ENCODE measurements at places on chromosomes 4 and X.

DNA sequence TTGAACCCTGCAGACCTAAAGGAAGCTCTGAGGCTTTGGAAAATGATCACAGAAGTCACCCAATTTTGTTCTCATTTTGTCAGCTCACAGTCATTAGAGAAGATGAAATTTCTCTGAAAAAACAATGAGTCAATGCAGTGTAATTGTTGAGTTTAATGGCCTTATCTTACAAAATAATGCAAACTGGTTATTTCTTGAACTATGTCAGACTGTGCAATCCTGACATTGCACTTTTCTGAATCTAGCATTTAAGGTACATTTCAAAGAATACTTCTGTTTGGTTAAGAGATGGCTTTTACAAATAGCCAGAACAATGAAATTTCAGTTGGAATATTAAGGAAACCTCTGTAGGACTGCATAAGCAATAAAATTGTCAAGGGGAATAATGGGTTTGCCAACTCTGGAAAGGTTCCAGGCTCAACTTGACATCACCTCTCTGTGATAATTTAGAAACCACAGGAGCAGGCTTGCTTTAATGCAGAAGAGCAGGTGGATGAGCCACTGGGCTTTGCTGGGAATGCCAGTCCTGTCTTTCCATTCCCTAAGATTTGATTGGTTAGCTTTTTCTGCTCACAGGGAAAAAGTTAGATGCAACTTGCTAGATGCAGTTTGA, 222.8 kb downstream of the FRMPD4 start:
- peak; percentile 51 for DNase-seq

GRCh38 chr4:64799751-64800150, 390.5 kb upstream of the TECRL start:
- DNase-seq, result no peak

DNA sequence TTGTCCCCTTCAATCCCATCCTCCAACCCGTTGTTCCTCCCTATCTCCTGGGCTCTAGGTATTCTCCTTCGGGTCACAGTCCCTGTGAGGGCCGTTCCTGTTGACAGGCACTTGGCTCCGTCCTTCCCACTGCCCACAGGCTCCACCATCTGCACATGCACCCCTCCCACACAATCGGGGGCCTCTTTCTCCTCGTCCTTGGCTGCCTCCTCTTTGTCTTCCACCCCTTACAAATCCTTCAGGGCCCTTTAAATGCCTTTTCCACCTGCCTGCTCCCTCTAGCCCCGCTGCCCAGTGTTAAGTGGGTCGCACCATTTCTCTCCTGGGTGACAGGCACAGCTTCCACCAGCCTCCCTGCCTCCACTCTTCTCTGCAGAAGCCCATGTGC, 2.7 kb upstream of the AVPR2 start:
- no peak for DNase-seq

DNA sequence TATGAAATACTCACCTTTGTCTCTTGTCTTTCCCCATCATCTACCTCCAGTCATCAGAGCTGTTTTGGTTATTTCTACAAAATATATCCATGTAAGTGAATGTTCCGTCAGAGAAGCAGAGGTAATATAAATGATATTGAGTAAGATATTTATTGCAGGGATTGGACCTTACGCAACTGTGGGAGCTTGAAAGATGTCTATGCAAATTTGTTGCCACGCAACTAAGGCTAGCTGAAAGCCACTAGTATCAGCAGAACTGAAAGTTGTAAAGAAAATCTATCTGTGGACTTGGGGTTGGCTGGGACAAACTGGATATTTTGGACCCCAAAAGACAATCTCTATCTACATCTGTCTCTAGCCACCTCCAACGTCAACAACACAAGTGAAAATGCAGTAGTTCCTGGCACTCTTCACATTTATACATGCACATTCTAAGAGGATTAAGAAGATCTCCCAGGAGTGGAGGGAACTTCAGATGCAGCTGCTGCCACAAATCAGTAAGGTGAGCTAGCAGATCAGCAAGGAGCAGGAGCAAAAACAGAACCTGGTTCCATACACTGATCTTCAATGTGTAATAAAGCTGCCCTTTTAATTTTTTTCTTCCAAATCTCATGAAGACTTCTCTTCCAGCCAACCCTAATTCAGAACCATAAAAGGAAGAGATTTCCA, 8.5 kb upstream of the CCSER1 start:
- no peak for DNase-seq

- no peak for DNase-seq
These were observed 19.3 kb upstream of the ABLIM2 start for GRCh38 chr4:8177956-8178355.

- DNase-seq, result no peak
These were observed 1165.0 kb upstream of the TENM3 start for GRCh38 chr4:181078196-181078595.

DNA sequence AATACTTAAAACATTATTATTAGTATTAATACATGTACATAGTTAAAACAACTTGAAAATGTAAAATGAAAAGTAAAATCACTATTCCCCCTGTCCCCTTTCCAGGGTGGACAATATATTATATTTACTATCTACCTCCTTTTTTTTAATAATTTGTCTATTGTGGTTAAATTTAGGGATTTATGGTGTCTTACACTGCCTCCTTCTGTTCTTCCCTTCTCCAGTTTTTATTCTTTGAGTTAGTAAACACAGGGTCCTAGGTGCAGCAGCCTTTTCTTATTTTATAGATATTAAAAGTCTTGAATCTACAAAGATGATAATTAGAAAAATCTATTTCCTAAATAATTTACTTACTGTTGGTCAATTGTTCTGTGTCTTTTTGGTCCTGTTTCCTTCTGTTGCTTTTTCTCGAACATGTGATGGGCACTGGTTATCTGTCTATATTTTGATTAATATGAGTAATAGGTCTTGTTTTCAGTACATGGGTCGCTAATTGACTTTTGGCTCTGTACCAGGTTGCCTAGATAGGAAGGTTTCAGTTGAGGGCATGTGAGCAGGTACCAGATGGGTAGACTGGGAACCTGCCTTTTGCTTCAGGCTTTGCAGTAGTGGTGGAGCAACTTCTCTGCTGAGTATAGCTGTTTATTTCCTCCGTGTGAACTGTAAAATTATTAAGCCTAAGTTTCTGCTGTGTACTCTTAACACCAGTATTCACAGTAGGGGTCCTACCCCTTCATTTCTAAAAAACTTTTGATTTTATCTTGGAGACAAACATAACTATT, 1.1 kb downstream of the NUDT9 start:
- peak; percentile 53 for DNase-seq

DNA sequence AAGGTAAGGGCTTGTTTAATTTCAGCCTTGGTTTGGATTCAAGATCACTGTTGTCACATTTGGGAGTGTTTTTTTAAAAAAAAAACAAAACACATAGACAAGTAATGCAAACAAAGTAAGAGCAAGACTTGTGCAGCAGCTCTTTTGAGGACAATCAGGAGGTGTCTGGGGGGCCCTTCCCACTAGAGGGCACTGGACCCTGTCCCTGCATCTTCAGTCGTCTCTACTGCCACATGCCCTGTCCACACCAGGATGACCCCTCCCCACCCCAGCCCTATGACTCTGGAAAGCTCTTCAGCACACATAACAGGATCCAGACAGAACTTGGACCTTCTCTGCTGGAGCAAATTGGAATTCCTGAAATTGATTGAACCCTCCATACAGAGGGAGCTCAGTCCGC, 71.0 kb downstream of the USP46 start:
- DNase-seq, result no peak

GRCh38 chr4:8084712-8085490, 73.7 kb downstream of the ABLIM2 start:
- no peak for DNase-seq

DNA sequence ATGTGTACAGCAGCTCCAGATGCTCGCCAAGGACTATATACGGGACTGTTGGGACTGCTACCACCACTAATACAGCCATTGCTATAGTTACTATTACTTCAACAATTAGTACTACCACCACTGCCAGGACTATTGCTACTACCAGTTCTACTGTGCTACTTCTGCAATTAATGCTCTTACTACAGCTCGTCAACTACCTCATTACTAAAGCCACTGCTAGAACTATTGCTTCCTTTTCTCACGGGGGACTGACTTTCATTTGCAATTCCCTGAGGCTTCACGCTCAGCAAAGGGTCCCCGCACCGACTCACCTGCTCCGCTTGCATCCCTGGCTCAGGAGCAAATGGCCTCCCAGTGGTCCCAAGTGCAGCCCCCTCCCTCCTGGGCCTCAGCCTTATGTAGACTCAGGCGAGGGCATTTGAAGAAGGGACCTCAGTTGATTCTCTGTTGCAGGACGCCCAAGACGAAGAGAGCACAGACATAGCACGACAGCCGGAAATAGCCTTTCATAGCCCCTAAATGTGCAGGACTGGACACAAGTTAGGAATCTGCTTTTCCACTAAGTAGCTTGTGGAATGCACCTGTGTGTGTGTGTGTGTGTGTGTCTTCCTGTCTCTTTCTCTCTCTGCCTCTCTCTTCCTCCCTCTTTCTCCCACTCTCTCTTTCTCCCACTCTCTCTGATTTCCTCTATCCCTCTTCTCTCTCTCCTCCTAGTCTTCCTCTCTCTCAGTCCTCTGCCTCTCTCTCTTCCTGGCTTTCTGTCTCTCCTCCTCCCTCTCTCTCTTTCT, 294.8 kb downstream of the ASMT start:
- DNase-seq, result no peak

DNA sequence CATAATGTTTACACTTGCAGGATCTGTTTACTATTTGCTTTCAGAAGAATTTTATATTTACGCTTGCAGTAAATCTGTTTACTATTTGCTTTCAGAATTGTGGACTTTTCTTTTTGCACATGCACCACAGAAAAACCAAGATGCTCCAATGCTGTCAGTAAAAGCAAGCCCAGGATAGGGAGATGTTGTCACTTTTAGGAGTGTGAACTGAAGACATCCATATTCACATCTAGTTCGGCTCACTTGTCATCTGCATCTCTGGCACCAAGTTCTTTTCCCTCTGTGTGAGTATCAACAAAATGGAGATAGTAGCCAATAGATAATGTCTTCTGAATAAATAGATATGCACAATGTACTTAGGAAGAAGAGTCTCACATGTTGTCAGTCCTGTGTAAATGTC, 109.3 kb upstream of the MXRA5 start:
- DNase-seq, result no peak

GRCh38 chr4:11805842-11806241, 377.1 kb upstream of the HS3ST1 start:
- no peak for DNase-seq

GRCh38 chr4:54371173-54371572, 142.1 kb downstream of the PDGFRA start:
- DNase-seq, result no peak

DNA sequence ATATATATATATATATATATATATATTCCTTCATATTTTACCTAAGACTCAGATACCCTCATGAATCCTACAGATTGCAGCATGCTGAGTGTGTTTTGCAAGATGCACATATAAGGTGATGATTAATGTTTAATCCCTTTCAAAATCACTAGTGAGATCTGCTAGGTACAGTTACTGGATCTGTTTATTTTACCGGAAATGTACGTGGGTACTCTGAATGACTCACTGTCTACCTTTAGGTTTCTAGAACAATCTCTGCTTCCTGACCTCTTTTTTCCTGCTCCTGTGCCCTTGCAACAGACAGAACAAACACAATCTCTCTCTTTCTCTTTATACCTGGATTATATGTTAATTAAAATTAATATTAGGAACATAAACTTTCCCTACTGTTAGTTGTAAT, 379.6 kb downstream of the FAM133A start:
- no peak for DNase-seq

GRCh38 chrX:31092970-31093638, 21.3 kb upstream of the FTHL17 start:
- DNase-seq, result no peak

- DNase-seq, result no peak
These were observed 285.6 kb downstream of the GPAT3 start for GRCh38 chr4:83821493-83821892.

- DNase-seq, result no peak
These were observed 14.4 kb downstream of the PPEF1 start for GRCh38 chrX:18721683-18722499.

DNA sequence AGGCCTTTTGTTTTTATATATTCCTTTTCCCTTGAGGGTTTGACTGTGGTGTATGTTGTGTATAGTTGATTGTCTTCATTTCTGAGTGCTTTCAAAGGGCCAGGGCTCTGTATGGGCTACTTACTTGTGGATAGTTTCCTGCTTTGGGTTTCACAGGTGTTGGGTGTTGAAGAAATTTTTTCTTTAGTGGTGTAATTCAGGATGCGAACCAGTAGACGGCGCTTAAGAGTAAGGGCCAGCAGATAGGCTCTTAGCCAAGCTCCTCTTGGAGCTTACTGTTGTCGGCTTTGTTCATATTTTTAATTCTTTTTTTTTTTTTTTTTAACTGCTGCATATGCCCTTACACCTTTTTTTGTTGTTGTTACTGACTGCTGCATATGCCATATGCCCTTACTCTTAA, 276.3 kb upstream of the GALNT7 start:
- DNase-seq, result no peak

GRCh38 chr4:186307497-186307896, 41.5 kb downstream of the F11 start:
- no peak for DNase-seq

DNA sequence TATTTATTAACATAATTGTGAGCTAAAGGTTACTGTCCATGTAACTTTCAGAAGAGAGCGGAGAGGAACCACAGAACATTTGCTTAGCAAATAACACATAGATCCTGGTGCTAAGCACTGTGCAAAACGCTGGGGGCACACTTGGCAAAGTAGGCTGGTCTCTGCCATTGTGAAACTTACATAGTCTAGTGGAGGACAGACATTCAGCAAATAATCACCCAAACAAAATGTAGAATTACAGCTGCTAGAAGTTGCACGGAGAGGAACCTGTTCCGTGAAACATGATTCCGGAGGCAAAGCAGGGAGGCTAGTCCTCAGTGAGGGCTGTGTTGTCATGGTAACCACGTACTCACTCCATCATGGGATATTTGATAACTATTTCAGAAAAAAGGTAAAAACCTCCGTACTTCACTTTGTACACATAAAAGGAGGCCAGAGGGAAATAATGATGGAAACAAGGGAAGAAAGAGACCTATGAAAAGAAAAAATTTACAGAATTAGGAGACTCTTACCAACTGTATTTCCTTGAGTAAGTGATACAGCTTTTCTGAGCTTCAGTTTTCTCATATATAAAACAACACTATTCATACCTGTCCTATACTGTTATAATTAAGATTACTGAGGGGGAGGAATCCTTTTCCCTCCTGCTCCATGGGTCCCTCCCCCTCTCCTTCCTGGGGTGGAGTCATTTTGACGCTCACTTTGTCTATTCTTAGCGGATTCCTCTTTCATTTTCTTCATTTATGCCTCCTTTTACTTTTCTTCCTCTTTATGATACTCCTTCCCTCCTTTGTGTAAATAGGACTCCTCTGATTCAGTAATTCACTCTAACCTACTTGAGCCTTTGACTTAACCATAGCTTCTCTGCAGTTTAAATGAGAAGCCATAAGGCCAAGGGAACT, 825 bp upstream of the RASGEF1B start:
- peak; percentile 41 for DNase-seq

- DNase-seq, result no peak
These were observed 66.6 kb upstream of the LIMCH1 start for GRCh38 chr4:41471126-41472071.

GRCh38 chr4:2277956-2278355, 16.0 kb upstream of the MXD4 start:
- no peak for DNase-seq

Data from NCI-H1105 (cell line).